Activated naive CD8-positive, alpha-beta T cell treated with anti-CD3 and anti-CD28 coated beads, Interleukin-2, amount 50 U/mL, for 16 hours (primary cell): ENCODE measurements at places on chromosomes 3 and 15.

DNA sequence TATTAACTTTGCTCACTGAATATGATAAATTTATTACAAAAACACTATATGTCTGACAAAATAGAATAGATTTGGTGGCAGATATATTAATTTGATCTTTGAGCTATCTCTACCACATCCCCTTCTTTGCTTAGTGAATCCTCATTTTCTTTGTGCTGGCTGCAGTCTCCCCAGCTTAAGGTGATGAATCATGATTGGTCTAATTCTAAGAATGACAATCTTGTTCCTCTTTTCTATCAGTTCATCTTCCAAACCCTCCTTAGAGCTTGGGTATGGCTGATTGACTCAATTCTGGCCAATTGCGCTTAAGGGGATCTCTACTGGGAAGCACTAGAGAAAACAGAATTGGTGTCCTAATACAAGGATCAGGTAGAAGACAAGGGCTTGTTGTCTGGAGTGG lies 309.6 kb upstream of the GOLIM4 start:
- no peak for DNase-seq

DNA sequence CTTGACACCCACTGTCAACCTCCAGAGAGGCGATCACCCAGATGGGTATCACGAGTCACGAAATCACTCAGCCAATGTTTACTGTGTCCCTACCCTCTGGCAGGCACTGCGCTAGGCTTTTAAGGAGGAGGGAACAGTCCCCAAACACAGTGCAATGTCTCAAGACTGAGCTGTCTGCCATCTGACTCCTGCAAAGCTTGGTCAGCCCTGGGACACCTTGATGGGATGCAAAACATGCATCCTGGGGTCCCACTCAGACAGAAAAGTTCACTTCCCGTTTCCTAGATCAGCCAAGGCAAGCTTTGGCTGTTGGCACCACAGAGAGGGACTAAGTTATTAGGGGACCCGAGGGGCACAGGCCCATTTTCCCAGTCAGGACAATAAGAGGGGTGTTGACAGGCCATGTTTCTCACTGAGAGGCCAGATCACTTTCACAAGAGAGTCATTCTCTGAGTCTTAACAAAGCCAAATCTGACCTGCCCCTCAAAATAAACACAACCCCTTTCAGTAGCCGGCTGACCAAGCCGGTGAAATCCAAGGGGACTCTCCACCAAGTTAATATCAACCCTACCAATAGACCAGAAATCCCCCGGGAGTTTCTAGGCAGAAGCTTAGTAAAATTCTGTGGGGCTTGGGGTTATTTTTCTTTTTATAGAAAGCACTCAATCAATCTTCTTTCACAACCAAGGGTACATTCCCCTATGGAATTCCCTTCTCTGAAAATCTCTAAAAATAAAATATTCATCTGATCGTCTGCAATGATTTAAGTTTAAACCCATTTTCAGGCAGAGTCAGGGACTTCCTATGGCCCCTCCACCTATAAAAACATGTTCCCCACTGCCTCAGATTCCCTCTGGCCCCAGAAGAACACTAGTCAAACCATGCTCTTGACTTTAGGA lies 3.5 kb downstream of the RFTN1 start:
- DNase-seq, result no peak

- DNase-seq, result no peak
Measured at GRCh38 chr3:149613988-149614387, 43.8 kb downstream of the WWTR1 start.

DNA sequence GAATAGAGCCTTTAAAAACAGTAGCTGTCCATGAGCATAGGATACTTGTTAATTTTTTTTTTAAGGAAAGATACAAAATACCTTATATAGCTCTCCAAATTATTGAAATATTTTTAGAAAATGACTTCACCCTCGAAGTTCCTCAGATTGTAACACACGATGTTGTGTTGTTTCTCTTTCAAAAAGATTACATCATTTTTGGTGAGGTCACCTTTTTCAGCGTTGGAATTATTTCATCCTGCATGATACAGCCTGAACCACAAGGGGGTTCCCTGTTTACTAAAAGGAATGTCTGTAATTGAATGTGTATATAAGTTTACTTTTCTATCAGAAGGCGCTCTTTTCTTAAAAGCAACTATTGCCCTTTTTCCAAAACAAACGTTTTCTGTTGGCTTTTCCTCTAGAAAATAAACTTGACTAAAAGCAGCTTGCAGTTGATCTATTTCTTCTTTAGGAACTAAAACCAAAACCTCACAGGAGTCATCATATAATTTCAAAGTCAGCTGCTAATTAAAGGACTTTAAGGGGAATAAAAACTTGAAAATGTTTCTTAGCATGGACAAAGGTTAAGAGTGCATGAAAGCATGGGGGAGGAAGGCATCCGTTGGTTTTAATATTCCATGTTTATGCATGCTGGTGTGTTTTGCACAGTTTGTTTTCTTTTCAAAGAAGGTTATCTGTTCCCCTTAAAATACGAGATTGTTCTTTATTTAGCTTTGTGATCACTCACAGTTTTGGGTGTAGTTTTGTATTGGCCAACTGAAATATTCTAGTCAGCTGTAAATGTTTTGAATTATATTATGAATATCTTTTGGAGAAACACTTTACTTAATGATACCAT lies 29.4 kb downstream of the LYSMD4 start:
- no peak for DNase-seq

DNA sequence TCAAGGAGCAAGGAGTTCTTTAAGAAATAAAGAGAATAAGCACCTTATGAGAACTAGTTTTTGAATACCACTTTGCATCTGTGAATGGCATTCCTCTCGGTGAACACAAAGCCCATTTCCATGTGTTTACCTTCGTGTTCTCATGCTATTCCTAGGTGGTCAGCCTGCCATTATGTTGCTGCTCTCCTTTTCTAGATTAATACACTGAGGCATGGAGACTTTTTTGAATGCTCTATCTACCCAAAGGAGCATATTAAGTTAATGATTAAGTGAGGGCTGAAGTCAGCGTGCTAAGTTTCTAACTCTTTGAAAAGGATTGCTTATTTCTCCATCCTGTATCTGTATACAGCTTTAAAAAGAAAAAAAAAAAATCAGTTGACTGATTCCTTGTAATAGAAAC lies 394.5 kb downstream of the MECOM start:
- DNase-seq, result no peak

- no peak for DNase-seq
Measured at GRCh38 chr3:14459787-14460186, 57.4 kb downstream of the SLC6A6 start.

GRCh38 chr15:57245130-57245529 lies 131.2 kb upstream of the CGNL1 start:
- DNase-seq, result no peak

DNA sequence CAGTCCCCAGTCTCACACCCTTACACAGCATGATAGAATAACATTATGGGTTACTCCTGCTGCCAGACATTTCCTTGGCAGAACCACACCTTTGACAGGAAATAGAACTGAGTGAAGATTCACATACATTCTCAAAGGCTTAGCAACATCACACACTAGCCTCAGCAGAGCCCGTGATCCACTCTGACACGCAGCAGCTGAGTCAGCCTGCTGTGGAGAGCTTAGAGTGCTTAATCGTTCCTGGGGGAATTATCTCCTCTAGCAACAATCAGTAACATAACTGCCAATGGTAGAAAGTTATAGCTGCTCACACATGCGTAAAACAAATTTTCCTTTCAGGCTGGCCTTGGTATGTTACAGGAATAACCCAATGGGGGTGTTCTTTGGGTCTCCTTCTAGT lies 382.1 kb downstream of the GAP43 start:
- DNase-seq, result no peak

DNA sequence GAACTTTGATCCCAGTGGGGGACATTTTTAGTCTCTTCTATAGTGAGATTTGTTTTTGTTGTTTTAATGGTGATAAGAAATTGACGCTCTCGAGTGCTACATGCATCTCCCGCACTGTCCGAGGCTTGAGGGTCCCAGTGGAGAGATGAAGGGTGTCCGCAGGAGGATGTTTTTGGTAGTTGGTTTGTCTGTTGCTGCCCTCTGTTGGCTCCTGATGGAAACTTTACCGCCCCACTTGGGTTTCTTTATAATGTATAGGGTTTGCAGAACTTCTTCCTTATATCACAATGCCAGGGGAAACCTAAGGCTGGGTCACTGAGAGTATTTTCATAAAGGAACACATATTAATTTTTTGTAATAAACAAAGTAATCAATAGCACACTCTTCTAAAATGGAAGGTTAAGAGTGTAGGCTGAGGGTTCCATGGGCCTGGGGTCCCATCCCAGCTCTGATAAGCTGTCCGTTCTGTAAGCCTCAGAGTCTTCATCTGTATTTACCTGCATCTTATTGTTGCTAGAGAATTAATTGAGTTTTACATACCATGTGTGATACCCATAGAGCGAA lies 185.3 kb upstream of the FEZF2 start:
- no peak for DNase-seq

GRCh38 chr15:37099319-37100108 lies 835 bp downstream of the MEIS2 start:
- DNase-seq, result no peak

- DNase-seq, result no peak
Measured at GRCh38 chr3:132457286-132457685, 40.0 kb downstream of the DNAJC13 start.

DNA sequence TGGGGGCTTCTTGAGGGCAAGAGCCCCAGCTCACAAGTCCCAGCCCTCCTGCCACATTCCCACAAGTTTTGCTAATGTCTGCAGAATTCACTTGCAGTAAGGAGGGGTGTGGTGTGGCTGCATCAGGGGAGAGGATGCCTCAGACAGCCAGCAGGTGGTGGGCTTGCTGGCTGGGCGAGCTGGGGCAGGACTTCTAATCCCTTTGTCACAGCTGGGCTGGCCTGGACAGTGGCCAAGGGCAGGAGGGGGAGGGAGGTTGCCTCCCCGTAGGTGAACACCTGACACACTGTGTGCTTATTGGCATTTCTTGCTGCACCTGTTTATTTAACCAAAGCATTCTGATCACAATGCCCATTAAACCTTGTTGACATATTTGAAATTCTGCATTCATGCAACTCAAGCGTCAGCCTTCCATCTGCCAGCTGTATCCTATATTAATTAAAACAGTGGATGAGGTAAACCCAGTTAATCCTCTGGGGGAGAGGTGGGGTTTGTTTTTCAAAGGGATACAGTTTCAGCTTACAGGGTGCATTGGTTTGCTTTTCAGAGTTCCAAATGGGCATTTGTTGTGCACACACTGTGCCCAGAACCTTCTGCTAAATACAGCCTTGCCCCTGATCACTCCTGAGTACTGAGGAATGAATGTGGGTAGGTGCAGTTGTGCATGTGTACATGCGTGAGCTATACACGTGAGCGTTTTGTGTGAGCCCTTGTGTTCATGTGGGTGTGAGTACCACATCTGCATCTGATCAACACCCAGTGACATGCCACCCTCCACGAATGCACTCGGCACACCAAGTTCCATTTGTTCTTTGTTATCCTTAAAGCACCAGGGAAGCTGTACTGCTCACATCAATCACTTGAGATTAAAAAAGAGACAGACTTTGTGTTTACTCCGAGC lies 268.7 kb downstream of the XXYLT1 start:
- no peak for DNase-seq

DNA sequence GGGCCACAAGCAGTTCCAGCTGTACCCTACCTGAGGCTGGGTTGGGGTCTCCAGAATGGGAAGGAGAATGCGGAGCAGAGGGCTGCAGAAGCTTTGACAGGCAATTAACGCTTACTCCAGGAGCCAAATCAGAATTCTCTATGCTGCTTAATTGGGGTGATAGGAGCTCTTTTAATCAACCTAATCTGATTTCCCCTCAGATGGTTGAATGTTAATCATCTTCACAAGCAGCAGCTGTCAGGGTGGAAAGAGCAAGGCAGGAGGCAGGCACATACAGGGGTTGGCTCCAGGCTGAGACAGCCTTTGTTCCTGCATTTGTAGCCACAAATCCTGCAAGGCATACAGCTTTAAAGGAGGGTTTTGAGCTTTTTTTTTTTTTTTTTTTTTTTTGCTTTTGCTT lies 2.6 kb downstream of the CILP start:
- no peak for DNase-seq

- DNase-seq, result no peak
Measured at GRCh38 chr3:54432975-54433374, 310.6 kb downstream of the CACNA2D3 start.

DNA sequence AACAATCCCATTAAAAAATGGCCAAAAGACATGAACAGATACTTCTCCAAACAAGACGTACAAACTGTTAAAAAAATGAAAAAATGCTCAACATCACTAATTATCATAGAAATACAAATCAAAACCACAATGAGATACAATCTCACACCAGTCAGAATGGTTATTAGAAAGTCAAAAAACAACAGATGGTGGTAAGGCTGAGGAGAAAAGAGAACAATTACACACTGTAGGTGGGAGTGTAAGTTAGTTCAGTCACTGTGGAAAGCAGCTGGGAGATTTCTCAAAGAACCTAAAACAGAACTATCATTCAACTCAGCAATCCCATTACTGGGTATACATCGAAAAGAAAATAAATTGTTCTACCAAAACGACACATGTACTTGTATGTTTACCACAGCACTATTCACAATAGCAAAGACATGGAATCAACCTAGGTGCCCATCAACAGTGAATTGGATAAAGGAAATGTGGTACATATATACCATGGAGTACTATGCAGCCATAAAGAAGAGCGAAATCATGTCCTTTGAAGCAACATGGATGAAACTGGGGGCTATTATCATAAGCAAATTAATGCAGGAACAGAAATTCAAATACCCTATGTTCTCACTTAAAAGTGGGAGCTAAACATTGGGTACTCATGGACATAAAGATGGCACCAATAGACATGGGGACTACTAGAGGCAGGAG lies 51.5 kb downstream of the MYO1E start:
- no peak for DNase-seq

DNA sequence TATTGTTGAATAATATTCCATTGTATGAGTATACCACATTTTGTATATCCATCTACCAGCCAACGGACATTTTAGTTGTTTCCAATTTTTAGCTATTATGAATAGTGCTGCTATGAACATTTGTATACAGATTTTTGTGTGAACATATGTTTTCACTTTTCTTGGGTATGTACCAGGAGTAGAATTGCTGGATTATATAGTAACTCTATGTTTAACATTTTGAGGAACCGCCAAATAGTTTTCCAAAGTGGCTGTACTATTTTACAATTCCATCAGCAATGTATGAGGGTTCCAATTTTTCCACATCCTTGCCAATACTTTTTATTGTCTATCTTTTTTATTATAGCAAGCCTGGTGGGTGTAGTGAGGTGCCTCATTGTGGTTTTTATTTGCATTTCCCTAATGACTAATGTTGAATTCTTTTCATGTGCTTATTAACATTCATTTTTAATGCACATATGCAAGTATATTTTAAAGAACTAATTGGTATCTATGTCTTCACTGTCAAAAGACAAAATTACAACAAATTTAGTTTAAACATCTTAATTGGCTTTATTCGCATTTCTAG lies 77.5 kb upstream of the PIAS1 start:
- no peak for DNase-seq

GRCh38 chr15:56693761-56694160 lies 39.5 kb downstream of the ZNF280D start:
- DNase-seq, result no peak

- no peak for DNase-seq
Measured at GRCh38 chr3:172641291-172641690, 69.6 kb downstream of the NCEH1 start.

GRCh38 chr15:47513471-47513870 lies 203.8 kb upstream of the SEMA6D start:
- DNase-seq, result no peak

GRCh38 chr3:129605922-129606635 lies 397 bp downstream of the PLXND1 start:
- DNase-seq, result no peak

GRCh38 chr3:137349557-137350348 lies 392.0 kb downstream of the IL20RB start:
- DNase-seq, result no peak

- no peak for DNase-seq
Measured at GRCh38 chr3:143237077-143237627, 117.6 kb downstream of the CHST2 start.

GRCh38 chr15:60374628-60375081 lies 23.1 kb downstream of the ANXA2 start:
- no peak for DNase-seq
